KG1 (cell line): ENCODE measurements at places on chromosomes 1 and 21.

- no peak for DNase-seq
These were observed 39.4 kb downstream of the ATP2B4 start for GRCh38 chr1:203665993-203666392.

DNA sequence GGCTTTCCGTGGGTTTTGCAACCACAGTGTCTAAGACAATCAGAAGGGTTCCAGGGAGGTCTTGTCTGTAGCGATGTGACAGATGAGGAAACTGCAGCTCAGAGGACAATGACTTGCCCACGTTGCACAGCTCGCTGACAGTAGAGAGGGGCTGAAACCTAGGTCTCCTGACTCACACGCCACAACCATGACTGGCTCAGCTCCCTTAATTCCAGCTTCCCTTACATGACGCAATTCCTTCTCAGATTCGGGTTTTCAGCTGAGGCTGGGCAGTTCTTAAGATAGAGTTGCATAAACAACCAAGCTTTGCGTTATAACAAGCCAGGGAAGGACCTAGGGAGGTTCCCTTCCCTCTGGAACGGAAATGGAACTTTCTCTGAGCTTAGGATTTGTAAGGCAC is 36.3 kb downstream of the DHCR24 start:
- no peak for DNase-seq

DNA sequence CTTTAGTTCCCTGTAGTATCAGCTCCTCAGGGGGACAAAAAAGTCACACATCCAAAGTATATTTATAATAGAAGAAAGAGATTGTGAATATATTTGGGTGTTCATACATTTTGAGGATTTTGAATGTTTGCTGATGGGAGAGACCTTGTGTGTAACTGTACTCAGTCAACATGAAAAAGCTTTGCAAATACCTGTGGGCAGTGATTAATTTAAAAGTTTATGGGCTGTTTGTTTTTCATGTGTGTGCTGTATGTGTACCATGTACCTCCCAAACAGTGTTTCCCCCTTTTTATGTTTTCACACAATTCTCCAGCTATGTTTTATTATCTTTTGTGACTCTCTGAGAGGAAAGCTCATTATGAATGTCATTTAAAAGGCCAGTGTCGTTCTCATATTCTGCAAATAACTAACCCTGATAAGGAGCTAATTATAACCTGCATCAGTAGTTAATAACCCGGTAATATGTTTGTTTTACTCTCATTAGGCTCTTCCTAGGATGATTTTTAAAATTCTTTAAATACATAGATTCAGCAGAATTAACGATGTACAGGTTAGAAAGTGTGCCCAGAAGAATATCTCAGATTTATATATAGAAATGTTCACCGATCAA is 271.5 kb downstream of the NFIA start:
- no peak for DNase-seq

DNA sequence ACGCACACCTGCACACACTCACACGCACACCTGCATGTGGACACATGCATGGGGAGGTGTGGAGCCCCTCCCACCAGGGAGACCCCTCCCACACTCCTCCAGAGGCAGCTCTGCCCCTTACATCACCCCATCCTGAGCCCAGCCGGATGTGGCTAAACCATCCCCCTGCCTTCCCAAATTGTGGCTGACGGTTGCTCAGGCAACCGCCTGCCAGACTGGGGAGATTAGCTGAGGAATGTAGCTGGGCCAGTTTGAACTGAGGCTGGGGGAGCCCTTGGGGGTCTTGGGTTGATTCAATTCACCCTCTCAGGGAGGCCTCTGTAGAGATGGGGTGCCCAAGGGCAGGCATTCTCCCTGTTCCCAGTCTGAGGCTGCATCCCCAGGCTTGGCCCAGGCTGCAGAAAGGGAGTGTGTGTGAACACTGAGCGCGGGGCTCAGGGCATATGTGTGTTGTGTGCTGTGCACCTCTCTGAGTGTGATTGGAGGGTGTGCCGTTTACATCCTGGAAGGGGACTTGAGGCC is 12.9 kb downstream of the PTPRU start:
- no peak for DNase-seq

- no peak for DNase-seq
These were observed 201.1 kb upstream of the LMO4 start for GRCh38 chr1:87127581-87127980.

DNA sequence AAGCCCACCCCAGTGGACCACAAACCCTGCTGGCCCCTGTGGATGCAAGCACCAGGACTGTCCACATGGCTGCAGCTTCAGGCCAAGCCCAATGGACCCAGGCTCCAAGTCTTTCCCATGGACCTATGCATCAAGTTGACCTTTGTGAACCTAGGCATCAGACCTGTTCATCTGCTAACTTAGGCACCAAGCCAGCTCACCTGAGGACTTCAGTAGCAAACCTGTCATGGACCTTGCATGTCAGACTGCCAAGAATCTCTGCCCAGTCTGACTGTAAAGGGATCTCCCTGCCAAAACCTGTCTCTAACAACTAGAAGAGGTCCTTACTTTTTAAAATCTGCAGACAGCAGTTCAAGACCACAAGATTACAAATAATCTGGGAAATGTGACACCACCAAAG is 37.8 kb downstream of the FMO3 start:
- DNase-seq, result no peak

DNA sequence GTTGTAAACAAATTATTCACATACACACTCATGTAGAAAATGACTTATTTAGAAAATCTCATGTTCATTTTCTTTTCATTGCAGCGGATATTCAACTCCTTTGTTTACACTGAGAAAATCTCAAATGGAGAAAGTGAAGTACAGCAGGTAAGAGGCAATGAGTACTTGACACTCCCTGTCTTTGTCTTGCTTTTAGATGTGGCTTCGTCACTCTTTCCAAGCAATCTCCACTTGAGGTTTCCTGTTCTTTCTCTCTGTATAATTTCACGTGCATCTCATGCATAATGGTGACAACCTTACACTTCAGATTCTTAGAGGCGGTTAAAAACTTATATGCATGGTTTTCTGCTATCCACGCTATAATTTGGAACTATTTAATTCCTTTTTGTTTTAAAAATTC is 80.6 kb downstream of the CACHD1 start:
- DNase-seq, result no peak

- DNase-seq, result no peak
These were observed 3.9 kb downstream of the TMEM63A start for GRCh38 chr1:225878282-225878681.

DNA sequence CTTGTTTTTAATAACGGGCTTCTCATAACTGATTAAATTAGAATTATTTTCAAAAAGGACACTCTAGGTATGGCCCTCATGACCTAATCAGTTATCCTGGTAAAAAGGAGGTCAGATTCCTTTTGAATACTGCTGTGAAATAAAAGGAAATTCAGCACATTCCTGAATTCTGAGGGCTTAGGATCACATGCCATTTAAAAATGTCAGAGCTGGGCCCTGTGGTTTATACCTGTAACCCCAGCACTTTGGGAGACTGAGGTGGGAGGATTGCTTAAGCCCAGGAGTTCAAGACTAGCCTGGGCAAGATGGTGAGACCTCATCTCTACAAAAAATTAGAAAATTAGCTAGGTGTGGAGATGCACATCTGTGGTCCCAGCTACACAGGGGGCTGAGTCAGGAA is 18.0 kb upstream of the RABGGTB start:
- DNase-seq, result no peak

DNA sequence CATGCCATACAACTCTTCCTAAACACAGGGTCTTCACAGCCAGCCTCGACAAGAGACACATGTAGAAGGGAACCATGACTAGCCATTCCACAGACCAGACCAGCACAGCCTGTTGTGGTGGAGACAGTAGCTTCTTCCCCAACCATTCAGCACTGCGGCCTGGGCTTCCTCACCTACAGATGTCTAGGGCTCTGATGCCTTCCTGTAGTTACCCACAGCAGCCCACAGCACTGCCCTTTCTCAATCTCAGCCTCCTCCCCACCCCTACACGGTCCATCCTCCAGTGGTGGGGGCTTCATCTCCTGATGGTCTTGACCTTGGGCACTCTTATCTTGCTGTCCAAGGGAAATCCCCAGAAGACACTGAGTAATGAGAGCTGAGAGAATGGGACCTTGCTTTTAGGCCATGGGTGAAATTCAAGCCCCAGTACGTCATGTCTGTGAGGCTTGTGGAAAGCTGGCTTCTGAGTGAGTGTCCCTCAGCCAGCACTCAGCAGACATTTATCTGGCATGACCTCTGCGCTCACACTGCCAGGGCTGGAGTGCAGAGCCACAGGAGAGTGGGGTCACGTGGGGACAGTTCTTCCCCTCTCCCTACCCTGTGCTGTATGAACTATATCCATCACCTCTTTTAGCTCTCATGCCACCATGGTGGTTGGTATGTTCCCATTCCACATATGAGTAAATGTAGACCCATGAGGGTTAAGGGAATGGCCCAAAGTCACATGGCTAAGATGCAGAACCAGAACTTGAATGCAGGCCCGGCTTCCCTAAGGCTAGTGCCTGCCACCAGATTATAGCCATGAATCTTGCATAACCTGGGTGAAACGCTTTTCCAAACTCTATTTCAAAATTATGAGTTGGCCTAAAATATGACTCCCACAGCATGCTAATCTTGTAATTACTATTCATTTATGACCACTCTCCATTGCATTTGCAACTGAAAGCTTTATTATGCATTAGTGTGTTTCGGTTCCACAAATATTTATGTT is 104.7 kb downstream of the HIVEP3 start:
- DNase-seq, result no peak

DNA sequence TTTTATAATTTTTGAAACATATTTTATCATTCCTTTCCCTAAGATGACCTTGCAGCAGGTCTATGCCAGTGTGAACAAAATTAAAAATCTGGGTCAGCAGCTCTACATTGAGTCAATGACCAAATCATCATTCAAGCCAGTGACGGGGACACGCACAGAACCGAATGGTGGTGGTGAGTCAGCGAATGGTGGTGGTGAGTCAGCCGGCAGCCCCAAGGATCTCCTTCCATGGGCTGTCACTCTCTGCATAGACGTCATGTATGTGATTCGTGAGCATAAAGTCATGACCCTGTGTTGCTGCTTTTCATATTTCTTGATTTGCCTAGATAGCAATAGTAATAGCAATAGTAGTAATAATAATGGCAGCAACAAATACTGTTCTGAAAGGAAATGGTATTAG is 26.3 kb downstream of the PER3 start:
- DNase-seq, result no peak

- DNase-seq, result no peak
These were observed 100.0 kb downstream of the ELAVL4 start for GRCh38 chr1:50208756-50209155.

- no peak for DNase-seq
These were observed 307.1 kb downstream of the PAPPA2 start for GRCh38 chr1:176770066-176770465.

DNA sequence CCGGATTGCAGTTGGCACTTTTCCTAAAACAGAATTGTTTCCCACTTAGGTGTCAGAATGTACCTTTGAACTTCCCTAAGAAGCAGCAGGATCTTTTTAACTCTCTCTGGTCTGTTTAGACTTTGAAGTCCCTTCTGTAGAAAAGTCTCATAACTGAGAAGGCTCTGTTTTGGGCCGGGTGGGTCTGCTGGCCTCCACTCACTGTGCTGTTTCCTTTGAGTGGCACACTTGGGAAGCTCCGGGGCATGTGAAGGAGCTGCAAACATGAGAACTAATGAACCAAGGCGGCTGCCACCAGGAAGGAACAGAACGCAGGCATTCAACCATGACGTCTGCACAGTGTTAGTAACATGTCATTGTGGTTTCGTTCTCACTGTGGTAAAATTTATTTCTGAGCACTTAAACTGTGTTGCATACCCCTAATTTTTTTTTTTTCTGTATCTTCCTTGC is 19.5 kb upstream of the NCMAP start:
- DNase-seq, result no peak

DNA sequence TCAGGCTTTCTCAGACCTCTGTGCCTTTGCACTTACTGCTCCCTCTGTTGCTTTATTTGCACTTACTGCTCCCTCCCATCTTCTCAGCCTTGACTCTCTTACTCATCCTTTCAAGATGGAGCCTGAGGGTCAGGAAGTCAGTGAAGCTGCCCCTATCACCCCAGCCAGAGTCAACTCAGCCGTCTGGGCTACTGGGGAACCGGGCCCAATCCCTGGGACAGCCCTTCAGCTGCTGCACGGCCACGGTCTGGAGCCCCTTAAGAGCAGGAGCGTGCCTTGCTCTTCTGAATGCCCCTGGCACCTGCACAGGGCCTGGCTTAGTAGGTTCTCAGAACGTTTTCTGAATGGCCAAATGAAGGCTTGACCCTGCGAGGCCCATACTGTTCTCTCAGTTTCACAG is 244.4 kb downstream of the FOXD2 start:
- DNase-seq, result no peak

- DNase-seq, result no peak
These were observed 117.2 kb downstream of the PLPP3 start for GRCh38 chr1:56462209-56462608.

GRCh38 chr21:17560377-17561025 is 47.7 kb downstream of the CXADR start:
- DNase-seq, result no peak

- DNase-seq, result no peak
These were observed 149.2 kb upstream of the FOXD3 start for GRCh38 chr1:63173161-63173560.

DNA sequence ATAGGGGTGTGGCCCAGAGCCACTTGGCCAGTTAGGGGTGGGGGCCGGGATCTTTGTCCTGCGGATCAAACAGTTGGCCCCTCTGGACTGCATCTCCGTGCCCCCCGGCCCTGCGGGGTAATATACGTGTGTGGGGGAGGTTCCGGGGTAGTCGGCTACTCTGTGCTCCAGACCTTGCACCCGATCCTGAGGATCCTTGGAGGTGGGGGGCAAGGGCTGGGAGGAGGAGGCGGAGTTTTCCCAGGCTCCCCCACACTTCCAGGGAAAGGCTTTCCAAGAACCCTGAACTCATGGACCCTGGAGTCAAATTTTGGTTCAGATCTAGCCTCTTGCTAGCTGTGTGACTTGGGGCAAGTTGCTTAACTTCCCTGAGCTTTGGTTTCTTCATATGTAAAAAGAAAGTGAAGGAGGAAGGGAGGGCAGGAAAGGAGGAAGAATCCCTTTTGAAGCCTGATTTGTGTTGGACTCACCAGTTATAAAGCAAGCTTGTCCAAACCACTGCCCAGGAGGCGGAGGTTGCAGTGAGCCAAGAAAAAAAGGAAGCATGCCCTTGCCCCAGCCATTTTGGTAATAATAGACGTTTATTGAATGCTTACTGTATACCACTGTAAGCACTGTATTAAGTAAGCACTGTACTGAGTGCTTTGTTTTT is 686 bp downstream of the MIIP start:
- DNase-seq, result no peak

GRCh38 chr21:44991538-44992483 is 52.0 kb downstream of the SLX9 start:
- no peak for DNase-seq

GRCh38 chr1:157961805-157962762 is 31.4 kb upstream of the KIRREL1 start:
- DNase-seq, result no peak
